ENCODE measurements at places on chromosomes 4 and X.

DNA sequence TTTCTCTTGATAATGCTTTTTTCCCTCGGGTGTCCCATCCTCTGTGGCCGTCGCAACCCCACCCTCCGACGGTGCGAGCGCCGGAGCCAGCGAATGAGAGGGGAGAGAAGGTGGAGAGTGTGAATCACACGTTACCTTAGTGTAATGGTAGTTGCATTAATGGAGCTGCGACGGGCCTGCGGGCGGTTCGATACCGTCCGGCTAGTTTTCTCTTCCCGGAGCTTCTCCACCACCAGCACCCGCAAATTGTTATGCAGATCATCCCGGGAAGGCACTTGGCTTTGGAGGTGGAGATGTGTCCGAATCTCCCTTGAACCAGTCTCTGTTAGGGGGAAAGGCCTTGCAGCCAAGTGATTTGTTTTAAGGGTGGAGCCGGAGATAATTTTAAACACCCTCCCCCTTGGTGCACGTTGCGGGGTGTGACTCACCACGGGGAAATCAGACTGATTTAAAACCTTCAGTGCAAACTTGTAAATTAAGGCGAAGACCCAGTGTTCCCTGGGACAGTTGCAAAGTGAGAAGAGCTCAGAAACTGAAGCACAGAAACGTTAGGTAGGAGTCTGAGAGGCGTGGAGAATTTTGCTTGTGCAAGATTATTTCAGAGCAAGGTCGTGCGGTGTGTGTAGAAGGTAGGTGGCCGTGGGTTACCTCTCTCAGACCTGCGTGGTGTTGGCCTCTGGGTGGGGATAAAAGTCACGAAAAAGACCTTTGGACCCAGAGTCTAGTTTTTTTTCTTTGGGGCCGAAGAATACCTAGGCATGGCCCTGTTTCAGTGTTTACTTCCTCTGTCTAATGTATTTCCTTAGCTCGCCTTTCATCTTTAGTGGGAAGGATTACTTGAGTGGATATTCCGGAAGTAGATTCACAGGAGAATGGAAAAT, 1.3 kb downstream of the AFF1 start:
- peak; percentile 50 for DNase-seq

DNA sequence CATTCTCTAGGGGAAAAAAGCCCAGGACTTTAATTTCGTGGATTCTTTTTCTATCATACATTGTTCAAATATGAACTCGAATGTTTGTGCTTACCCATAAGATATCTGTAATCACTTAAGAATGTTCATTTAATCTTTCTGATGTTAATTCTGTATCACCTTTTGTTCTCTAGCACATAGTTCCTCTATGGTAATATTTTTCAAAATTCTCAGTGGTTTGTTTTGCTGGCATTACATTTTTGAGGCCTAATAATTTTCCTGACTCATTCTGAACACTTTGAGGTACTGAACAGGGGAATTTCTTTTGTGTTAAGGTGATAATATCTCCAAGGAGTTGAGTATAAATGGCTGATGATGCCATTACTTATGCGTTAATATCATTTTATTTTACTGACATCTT, 490.7 kb upstream of the PITX2 start:
- DNase-seq = no peak

GRCh38 chr4:138996090-138996489, 19.5 kb upstream of the NOCT start:
- no peak for DNase-seq

DNA sequence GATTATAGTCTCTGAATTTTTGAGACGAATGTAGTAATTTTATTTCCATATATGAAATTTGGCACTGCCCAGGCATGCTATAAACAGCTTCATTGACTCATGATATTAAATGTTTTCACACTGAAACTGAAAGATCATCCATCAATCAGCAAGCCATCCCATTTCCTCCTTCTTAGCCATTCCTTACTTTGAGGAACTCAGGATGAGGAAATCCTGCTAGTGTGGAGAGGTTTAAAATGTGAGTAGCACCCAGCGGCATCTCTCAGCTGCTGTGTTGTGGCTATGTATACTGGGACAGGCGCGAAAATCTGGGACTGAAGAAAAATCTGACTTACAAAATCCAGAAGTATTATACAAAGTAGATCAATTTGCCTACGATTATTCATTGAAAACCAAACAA, 52.1 kb downstream of the PTCHD1 start:
- DNase-seq = no peak

DNA sequence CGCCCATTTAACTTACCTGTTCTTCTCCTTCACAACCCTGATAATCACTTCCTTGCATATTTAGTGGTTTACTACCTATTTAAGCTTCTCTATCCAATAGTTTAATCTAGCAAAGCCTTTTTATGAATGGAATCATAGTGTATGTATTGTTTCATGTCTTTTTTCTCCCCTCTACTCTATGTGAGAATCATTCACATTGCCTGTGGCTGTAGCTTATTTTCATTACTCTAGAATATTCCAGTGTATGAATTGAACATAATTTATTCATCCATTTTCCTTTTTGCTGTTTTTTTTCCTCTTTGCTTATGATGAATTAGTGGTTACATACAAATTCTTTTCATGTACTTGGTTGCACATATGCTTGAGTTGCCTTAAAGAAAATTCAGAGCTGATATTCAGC, 490 bp upstream of the ADH4 start:
- DNase-seq = no peak

DNA sequence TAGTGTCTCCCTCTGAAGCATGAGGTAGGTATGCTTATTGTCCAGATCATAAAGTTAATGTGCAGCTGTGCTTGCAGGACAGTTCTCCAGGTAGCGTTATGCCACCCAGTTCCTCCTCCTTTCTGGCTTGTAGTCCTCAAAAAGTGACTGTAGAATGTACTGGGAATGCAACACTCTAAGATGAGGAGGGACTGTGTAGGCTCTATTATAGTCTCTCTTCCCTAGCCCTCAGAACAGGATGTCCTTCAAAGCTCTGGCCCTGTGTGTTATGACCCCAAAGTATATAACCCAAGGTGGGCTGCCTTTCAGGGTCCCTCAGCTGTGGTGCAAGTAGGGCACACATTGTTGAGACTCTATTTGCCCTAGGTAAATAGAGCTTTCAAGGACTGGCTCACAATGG, 20.8 kb upstream of the MANBA start:
- DNase-seq = no peak

Data from stimulated activated CD8-positive, alpha-beta memory T cell treated with anti-CD3 and anti-CD28 coated beads, Interleukin-7, amount 100 ng/mL, for 24 hours (primary cell).